ENCODE measurements at places on chromosomes 7 and 10. TPM values are rescaled to one million over a fixed set of nuclear protein-coding genes. Genes with fewer than 3 reads are reported as not detected.

The LRIT1 gene
- polyA plus RNA-seq, result not detected

The PLAC9 gene
- polyA plus RNA-seq, result 16.4 TPM

GRCh38 chr7:9017286-9017685 is 583.9 kb downstream of the NXPH1 start:
- peak; percentile 51 for DNase-seq

DNA sequence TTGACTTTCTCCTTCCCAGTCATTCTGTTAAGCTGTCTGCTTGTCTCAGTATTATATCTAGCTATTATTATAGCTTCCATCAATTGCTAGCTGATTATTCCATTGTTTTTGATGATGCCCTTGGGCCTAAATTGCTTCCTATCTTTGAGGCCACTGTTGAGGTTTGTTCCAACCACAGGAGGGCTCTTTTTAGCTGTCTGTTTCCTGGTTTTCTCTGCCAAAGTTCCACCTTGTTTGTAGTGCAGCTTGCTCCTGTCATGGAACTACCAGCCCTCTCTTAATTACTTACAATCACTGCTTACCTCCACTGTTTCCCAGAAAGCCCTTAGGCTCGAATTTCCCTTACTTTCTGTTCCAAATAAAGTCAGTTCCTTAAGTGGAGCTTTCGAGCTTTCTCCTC is 118.7 kb upstream of the SEC61G start:
- DNase-seq, result no peak

DNA sequence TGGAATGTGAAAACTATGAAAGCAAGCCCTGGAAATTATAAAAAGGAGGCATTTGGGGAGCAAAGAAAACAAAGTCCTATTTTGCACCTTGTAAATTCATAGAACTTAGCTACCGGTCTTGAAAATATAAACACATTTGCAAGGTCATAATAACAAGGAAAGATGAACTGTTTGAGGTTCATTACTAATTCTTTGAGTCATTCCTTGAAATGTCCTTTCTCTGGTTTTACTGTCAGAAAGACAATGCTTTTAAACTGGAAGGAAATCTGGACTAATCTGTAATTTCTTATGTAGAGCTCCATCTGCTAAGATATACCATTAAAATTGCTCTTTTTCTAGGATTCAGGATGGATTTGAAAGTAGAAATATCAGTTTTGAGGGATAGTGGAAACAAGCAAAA is 1.4 kb downstream of the ERLIN1 start:
- DNase-seq, result no peak

DNA sequence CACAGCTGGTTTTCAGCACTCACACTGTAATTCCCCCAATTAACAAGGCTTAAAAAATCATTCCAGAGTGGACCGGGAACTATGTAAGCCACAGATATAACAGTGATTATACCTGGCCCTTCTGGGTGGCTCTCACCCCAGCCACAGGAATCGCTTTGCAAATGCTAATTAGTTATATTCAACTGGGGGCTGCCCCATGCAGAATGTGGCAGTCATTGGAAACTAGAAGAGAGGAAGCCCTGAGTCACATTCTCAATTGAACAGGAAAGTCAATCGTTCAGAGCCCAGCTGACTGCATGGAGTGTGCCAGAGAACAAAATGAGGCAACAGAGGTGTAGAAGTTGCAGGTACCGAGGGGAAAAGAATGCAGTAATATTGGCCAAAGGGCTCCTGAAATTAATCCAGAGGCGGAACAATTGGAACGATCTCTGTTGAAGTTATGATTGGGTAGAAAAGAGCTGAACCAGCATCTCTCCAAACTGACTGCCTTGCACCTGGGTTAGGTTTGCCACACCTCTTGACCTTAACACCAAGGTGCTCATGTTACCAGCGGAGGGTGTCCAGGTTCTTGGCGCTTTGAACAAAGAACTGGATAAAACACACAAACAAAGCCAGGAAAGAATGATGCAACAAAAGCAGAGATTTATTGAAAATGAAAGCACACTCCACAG is 909.7 kb upstream of the AUTS2 start:
- no peak for DNase-seq

DNA sequence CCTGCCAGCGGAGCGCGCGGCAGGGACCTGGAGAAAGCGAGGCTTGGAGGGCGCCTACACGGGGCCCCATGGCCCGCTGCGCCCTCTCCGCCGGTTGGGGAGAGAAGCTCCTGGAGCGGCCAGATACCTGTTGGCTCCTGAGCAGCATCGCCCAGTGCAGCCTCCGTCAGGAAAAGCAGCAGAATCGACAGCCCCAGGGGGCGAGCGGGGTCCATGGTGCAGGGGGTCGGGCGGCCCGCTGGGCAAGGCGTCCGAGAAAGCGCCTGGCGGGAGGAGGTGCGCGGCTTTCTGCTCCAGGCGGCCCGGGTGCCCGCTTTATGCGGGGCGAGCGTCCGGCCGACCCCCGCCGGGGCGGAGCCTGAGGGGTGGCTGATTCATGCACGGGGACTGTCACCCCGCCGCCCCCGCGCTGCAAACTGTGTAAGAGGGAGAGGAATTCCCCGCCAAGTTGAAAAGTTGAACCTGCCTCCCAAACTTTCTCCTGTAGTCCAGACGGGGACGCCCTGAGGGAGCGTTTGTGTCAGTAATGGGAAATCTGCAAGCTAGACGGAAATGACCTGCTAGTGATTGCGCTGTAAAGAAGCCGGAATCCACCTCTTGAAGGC is at the start of gene TFPI2:
Gene TFPI2, minus strand, starts transcription at position 290 of the 605 bp plus-strand sequence. Its CDS starts 75 bp downstream, at position 215.
- peak; percentile 60 for DNase-seq
